Tibial nerve (tissue), 4 donors: ENCODE measurements at places on chromosomes 5 and 9. TPM values are rescaled to one million over a fixed set of nuclear protein-coding genes. Genes with fewer than 3 reads are reported as not detected.

Gene ANXA6
- 168 TPM for total RNA-seq

Gene B4GALT1
- 64.5 TPM for total RNA-seq

Gene PTGS1
- 6.3 TPM for total RNA-seq

- DNase-seq: no peak
- no peaks in the 10 kb centered on the region for H3K4me1 ChIP-seq
- H3K36me3 ChIP-seq: no peaks in the 10 kb centered on the region
- H3K4me3 ChIP-seq: no peak overlapping the region
These were observed 64.1 kb downstream of the IQGAP2 start for GRCh38 chr5:76467216-76467615.

GRCh38 chr9:134913041-134913712 lies 4.5 kb downstream of the FCN1 start:
- H3K27ac ChIP-seq: no peak overlapping the region
- no peak for DNase-seq
- H3K4me3 ChIP-seq: no peak overlapping the region
- H3K27me3 ChIP-seq: no peaks in the 10 kb centered on the region

GRCh38 chr9:124615100-124615742 lies 108.0 kb upstream of the NR5A1 start:
- no peaks in the 10 kb centered on the region for H3K36me3 ChIP-seq
- H3K27me3 ChIP-seq: no peaks in the 10 kb centered on the region
- no peaks in the 10 kb centered on the region for H3K4me1 ChIP-seq
- no peak overlapping the region for H3K4me3 ChIP-seq
- H3K27ac ChIP-seq: no peak overlapping the region

GRCh38 chr9:116275418-116276195 lies 122.0 kb downstream of the PAPPA start:
- no peak overlapping the region for H3K4me3 ChIP-seq
- no peaks in the 10 kb centered on the region for H3K27me3 ChIP-seq
- no peaks in the 10 kb centered on the region for H3K4me1 ChIP-seq
- no peaks in the 10 kb centered on the region for H3K36me3 ChIP-seq

GRCh38 chr5:159682623-159683022 lies 233.7 kb upstream of the ADRA1B start:
- DNase-seq: no peak
- H3K4me3 ChIP-seq: no peak overlapping the region
- H3K36me3 ChIP-seq: no peaks in the 10 kb centered on the region
- H3K4me1 ChIP-seq: no peaks in the 10 kb centered on the region
- H3K27ac ChIP-seq: no peak overlapping the region

DNA sequence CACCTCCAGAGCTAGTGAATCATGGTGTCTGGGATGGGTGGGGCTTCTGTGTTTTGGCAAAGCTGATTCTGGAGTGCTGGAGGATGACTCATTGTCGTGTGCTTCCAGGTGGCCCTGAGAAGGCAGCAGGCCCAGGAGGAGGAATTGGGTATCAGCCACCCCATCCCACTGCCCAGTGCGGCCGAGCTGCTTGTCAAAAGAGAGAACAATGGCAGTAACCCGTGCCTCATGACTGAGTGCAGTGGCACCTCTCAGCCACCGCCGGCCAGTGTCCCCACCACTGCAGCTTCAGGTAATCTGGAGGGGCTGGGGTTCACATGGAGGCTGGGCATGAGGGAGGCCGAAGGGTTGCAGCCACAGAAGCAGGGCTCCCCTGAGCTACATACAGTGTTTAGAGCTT lies 5.4 kb downstream of the DMRT1 start:
- peaks cover 58% of the 10 kb centered on the region for H3K27me3 ChIP-seq
- no peaks in the 10 kb centered on the region for H3K36me3 ChIP-seq
- H3K4me3 ChIP-seq: no peak overlapping the region

DNA sequence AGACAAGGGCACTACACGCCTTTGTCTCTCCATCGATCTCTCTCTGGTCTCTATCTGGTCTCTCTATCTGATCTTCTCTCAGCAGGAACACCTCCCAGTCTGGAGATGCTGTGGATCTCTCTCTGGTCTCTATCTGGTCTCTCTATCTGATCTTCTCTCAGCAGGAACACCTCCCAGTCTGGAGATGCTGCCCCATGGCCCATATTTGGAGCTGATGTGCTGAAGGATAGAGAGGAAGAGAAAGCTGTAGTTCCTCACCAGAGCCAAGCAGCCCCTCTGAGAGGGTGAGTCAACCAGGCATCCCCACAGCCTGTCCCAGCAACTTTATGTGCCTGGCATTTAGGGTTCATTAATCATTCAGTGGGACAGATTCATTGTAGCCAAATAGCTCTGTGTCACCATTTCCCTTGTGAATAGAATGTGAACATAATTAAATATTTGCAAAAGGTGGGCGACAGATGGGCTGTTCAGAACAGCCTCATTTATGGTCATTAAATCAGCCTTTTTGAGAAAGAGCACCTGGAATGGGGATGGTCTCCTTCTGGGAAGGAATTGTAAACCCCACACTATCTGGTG lies 189.3 kb upstream of the MAST4 start:
- no peaks in the 10 kb centered on the region for H3K27me3 ChIP-seq
- H3K4me1 ChIP-seq: no peaks in the 10 kb centered on the region
- H3K27ac ChIP-seq: no peak overlapping the region

- peak overlapping the region; percentile 89 for H3K27ac ChIP-seq
- no peaks in the 10 kb centered on the region for H3K27me3 ChIP-seq
- peaks cover 20% of the 10 kb centered on the region for H3K36me3 ChIP-seq
- H3K4me1 ChIP-seq: peaks cover 30% of the 10 kb centered on the region
- DNase-seq: no peak
These were observed 686 bp downstream of the BRD9 start for GRCh38 chr5:891837-892393.

- H3K4me1 ChIP-seq: peaks cover 13% of the 10 kb centered on the region
- no peak overlapping the region for H3K4me3 ChIP-seq
- DNase-seq: no peak
- no peak overlapping the region for H3K27ac ChIP-seq
- H3K36me3 ChIP-seq: no peaks in the 10 kb centered on the region
These were observed 9.8 kb upstream of the CCDC69 start for GRCh38 chr5:151233616-151234085.
